Retinal pigment epithelial cell (primary cell): ENCODE measurements at places on chromosomes 2 and 18.

GRCh38 chr2:133600266-133600928 is 32.1 kb upstream of the NCKAP5 start:
- no peak for DNase-seq

DNA sequence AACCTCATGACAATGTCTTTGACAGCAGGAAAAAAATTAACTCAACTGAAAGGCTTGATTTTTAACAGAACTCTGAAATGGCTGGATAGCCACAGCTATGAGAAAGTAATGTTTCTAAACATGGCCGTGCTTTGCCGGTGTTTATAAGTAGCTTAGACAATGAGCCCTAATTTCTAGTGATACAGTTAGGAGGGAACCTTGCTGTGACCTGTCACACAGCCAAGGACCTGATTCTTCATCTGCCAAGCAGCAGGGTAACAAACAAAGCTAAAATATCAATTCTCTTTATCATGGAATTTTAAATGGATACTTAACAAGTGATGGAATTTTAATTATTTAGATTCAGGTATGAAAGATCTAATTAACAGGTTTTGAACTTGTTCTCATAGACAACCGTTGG is 24.3 kb upstream of the DYNC2LI1 start:
- DNase-seq, result peak; percentile 66

DNA sequence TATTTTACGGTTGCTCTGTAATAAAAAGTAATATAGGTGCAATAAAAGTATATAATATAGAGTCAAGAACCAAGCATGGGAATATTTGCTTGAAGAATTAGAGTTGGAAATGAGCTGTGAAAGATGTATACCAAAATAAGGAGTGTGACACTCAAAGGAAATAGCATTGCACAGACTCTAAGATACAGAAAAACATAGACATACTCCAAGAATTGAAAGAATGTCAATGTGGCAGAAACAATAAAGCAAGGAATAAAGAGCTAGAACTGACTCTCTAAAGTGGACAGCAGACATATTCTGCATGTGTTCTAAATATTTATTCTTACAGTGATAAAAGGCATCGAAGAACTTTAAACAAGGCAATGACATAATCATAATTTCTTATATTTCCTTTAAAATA is 561.1 kb upstream of the SETBP1 start:
- DNase-seq, result no peak

- no peak for DNase-seq
Observed at GRCh38 chr2:221400411-221400810, 171.7 kb downstream of the EPHA4 start.

GRCh38 chr18:37987901-37988300 is 422.3 kb upstream of the CELF4 start:
- DNase-seq, result no peak

DNA sequence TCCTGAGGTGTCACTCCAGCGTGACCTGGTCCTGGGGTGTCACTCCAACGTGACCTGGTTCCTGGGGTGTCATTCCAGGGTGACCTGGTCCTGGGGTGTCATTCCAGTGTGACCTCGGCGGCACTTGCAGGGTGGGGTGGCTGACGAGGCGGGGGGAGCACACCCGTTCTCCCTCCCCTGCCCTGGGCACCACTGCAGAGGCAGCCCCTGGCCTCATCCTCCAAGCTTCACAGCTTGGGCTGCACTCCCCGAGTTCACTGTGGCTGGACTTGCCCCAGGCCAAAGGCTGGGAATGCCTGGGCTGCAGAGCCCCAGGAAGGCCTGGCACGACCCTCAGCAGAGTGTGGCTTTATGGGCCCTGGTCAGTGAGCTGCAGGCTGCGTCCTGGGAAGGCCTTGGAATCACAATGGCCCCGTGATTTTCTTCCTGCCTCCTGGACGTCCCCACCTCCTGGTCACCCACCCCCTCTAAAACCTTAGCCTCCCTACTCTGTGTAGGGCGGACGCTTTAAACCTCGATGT is 88.3 kb downstream of the NFATC1 start:
- DNase-seq, result no peak

GRCh38 chr2:152352616-152353015 is 17.6 kb downstream of the FMNL2 start:
- no peak for DNase-seq

DNA sequence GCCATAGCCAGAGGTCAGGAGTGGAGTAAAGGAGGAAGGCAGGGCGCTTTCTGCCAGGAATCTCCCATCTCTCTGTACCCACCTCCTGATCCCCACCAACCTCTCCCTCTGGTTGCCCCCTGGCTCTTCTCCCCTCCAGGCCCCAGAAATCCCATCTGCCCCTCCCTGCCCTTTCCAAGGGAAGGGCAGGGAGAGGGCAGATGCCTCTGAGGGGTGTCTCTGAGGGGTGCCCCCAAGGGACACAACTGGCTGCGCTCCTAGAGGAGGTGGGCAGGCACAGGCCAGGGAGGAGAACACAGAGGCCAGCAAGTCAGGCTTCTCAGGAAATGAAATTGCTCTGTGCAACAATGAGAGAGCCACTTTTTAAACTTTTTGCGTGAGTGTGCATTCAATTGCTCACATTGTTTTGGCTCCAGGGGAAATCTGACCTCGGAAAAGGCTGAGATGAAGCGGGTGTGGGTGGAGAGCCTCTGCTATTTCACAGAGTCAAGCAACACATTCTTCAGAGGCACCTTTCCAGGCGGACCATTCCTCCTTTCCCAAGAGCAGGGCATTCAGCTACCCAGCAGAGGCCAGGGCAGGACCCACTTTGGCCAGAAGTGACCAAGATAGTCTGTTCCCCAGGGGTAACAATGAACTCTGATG is 125.5 kb downstream of the SMAD7 start:
- no peak for DNase-seq

DNA sequence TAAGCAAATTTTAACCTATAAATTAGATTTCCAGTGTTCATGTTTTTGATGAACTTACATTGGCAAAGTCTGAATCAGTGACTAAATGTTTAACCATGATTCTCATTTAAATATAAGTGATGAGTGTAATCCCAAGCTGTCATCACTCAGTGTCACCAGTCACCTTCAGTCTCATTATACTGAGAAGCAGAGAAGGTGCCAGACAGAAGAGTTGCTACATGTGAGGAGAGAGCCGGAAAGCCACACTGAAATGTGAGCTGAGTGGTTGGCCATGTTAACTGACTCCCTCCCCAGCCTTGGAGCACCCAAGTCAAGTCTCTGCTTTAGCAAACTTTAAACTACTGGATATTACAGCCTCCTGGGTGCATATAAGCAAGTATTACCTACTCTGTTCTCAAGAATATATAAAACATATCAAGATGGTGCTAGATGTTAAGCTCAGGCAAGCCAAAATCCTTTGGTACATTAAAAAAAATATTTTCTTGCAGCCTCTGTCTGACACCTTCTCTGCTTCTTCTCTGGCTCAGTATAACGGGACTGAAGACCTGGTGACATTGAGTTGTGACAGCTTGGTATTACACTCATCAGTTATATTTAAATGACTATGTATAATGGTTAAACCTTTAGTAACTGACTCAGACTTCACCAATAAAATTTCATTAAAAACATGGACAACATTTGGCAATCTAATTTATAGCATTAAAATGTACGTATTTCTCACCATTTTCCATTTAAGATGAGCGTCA is 75.8 kb upstream of the MAP3K20 start:
- DNase-seq, result no peak

DNA sequence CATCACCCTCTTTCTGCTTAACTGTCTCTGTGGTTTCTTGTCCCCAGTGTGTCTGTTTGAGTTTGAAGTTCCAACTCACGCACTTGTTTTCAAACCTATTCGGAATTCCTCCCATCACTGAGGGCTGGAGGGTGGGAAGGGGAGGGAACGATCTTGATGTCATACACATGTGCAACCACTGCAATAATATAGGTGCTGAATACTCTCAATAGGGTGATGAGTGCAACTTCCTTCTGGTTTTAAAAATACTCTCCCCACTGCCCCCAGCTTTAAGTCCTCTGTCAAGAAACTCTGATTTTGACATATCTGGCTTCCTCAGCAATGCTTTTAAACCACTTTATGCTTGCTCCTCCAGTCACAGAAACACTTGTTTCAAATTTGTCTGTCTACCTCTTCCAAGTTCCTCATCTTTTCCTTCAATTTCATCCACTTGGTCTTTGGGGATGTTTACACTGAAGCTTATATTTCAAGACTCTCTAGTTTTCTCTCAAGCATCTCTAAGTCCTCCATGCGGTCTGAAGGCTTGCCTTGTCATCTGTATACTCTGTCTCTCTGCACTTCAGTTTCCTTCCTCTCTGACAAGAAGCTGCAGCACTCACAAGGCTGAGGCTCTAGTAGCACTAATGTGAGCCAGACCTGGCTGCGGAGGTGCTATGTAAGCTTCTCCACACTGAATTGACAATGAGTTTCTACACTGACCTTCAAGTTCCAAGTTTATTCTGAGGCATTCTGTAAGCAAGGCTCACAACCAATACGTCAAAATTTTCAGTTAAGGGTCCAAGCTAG is 422.3 kb downstream of the ZEB2 start:
- DNase-seq, result no peak

DNA sequence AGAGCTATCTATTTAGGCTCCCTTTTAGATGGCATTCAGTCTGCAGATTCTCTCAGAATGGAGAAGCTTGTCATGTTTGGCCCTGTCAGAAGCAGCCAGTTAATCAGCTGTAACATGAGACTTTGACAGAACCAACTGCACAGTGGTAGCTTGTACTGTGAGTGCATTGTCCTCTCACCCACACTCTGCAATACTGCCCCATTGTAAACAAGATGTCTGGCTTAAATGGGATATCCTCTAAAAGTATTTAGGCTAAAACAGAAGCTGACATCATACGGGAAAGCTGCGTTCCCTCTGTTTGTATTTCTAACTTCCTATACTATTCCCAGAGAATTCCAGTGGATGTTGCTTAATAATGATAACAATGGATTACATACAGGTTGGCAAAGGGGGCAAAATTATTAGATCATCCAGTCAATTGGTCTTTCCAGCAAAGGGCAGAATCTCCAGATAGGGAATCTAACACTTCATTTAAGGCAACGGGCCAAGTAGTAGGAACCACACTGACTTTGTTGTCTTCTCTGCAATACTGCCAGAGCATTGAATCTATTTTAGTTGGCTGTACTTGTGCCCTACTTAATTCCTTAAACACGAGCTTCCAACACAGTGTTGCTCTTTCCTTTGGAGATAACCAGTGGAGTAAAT is 15.4 kb upstream of the STAT4 start:
- DNase-seq, result no peak

- DNase-seq, result no peak
Observed at GRCh38 chr2:191696966-191697365, 19.0 kb downstream of the NABP1 start.

GRCh38 chr2:59301466-59302402 is 1060.6 kb upstream of the FANCL start:
- DNase-seq, result peak; percentile 49

- DNase-seq, result no peak
Observed at GRCh38 chr2:883260-883802, 67.3 kb upstream of the SNTG2 start.
